NCI-H1092 (cell line): ENCODE measurements at places on chromosomes 2 and 18.

GRCh38 chr18:37006742-37007141 is 177.8 kb downstream of the KIAA1328 start:
- no peak for DNase-seq

DNA sequence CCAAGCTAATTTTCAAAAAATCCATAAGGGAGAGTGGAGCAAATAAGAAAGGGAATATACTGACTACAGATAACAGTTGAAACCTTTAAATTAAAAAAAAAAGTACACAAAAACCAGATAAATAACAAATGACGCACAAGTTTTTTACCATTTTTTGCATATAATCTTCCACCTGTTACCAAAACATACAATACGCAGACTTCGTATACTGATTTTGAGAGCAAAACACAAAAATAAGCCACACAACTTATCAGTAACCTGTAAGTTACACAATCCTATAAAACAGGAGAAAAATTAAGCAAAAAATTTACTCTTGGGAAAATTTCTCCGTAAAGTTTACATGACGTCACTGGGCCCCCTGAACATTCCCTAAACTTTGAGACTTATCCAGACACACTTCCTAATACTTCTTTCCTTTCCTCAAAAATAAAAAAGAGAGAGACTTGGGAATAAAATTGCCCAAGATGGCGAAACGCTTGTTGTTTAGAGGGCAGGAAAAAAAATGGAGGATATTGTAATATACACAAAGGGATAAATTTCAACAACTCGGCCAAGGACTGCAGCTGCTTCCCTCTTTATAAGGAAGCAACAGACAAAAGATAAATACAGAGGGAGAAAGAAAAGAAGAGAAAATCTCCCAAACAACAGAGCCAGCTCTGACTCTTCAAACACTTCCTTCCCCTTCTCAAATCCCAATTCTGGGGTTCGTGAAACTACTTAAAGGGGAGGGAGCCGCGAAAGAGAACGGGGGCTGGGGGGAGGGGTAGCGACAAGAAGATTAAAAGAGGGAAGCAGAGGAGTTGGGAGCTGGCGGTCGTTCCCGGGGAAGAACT is 1.6 kb downstream of the BAZ2B start:
- DNase-seq, result no peak

- no peak for DNase-seq
These were observed 8.0 kb downstream of the GATA6 start for GRCh38 chr18:22177327-22177871.

- no peak for DNase-seq
These were observed 116.2 kb downstream of the RND3 start for GRCh38 chr2:150371044-150371818.

DNA sequence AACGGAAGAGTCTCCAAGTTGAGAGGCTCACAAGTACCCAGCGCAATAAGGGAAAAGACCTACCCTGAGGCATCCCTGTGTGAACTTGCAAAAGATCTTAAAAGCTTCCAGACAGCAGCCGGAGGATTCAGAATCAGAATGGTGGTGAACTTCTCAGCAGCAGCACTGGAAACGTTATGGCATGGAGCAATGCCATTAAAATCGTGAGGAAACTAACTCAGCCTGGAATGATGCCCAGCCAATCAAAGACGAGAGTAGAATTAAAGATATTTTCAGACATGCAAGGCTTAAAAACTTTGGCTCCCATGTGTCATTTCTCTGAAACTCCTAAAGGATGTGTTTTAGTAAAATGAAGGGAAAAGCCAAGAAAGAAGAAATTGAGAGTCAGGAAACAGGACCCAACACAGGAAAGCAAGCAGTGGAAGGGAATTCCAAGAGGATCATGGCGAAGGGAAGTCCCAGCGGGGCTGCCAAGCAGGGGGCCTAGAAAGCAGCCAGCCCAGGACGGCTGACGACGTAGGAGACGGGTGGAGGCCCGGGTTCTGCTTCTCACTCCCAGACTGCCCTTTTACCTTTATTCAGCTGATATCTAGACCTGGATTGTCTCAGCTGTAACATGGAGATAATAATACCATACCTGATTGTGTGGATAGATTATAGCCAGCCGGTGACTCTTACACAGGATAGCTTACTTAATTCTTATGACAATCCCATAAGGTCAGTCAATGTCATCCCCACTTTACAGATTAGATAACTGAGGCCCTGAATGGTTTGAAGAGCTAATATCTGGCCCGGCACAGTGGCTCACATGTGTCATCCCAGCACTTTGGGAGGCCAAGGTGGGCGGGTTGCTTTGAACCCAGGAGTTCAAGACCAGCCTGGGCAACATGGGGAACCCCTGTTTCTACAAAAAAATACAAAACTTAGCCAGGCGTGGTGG is 92.8 kb downstream of the ASAP2 start:
- DNase-seq, result no peak

- no peak for DNase-seq
These were observed 86.3 kb upstream of the EFEMP1 start for GRCh38 chr2:56009758-56010458.

DNA sequence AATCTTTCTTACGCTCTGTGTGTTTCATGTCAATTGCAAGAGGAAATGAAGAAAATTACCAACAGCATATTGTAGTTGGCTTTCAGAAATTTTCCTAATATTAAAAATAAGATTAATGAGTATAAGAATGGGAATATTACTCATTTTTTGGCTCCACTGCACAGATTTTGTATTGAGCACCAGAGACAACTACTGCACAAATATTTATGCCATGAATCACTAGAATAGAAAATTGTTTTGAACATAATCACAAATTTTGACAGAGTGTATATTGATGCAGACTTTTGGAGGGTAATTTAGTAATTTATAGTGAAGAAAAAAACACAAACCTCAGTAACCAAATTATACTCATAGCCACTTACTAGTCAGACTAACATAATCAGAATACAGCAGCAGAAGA is 118.3 kb downstream of the DOK6 start:
- no peak for DNase-seq

- no peak for DNase-seq
These were observed 27.7 kb downstream of the AFTPH start for GRCh38 chr2:64551851-64552250.

DNA sequence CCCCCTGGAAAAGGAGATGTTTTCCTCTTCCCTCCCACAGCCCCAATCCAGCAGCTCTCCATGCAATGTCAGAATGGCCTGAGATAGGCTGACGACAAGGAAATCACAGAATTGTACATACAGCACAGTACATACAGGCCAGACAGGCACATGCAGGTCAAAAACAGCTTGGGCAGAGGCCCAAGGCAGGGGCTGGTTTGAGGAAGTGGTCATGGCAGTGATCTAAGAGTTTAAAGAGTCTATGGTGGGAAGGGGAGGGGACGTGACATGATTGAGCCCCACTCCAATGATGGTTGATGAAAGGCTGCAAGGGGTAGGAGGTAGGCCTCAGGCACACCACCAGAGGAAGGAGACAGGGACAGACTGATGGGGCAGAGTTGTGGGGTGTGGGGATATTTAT is 4.3 kb downstream of the DCTN1 start:
- DNase-seq, result no peak

DNA sequence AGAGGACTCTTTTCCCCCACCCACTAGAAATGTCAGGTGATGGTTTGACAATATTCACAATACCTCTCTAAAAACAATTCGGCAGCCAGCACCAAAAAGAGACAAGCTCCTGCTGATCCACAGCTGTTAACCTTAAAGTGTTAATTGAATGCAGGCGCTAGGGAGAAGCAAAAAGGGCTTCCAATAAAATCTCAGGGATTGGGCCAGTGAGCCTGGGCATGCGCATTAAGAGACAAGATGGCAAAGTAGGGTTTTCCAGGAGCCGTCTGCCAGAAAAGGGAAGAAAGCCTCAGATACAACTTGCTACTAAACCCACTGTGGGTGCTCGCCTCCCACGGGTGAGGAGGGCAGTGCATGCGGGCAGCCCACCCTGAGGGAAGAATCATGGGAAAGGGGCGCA is 98.8 kb downstream of the HS6ST1 start:
- no peak for DNase-seq

GRCh38 chr18:64409511-64409910 is 260.6 kb upstream of the LINC00305 start:
- DNase-seq, result no peak

DNA sequence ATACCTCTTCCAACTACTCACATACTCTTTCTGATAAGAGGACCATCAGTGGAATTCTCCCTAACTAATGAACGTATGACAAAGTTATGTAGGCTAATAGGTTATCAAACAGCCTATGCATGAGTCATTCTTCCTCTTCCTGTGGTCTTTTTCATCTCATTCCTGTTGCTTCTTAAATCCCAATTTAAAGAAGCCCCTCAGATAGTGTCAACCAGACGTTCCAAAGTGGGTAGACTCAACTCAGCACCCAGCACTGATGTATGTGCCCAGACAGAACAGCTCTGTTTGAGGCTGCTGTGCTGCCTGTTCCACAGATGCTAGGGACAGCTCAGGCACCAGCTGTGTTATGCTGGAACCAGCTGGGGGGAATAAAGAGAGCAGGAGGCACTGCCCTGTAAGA is 52.6 kb downstream of the CXCR4 start:
- no peak for DNase-seq

DNA sequence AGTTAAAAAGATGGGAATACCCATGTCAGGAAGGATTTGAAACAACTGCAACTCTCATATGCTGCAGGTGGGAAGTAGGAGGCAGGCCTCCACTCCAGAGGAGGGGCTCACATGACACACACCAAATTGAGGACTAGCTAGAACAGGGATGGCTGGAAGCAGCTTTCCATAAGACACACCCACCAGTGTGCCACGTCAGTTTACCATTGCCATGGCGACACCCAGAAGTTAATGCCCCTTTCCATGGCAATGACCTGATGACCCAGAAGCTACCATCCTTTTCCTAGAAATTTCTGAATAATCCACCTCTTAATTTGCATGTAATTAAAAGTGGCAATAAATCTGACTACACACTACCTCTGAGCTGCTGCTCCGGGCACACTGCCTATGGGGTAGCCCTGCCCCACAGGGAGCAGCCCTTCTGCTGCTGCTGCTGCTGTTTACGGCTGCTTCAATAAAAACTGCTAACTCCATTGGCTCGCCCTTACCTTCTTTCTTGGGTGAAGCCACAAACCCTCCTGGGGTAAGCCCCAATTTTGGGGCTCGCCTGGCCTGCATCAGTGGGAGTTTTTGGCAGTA is 89.4 kb downstream of the RRM2 start:
- no peak for DNase-seq

- no peak for DNase-seq
These were observed 53.8 kb downstream of the MARCHF4 start for GRCh38 chr2:216318521-216318874.

DNA sequence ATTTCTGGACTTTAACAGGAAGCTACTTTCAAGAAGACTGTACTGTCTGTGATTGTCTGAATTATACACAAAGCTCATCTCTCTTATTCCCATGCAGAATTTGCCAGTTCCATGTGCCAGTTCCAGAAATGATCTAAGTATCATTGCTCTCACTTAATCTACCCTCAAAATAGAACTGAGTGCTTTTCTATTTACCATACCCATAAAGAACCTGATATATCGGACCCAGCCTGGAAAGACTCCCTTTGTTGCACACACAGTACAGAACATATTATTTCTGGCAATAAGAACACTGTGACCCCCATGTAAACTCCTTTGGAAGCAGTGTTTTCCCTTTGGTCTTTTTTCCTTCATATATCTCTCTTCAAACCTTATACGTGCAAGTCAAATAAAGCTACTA is 102.3 kb upstream of the TTN start:
- no peak for DNase-seq

DNA sequence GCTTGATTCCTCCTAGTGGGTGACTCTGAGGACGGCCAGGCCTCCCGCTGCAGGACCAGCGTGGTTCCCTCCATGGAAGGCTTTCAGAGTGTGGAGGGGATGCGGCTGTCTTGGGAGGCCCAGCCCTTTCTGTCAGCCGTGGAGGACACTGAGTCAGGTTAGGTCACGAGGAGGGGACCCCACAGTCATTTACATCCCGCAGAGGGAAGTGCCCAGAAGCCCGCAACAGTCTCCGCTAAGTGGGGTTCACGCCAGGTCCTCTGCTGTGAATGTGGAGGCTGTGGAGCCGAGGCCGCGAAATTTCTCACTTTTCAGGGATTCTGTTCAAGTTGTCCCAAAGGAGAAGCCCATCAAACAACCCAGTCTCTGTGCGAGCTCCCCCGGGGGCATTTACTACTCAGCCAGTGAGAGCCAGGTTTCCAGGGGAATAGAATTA is 8.8 kb downstream of the ACKR3 start:
- DNase-seq, result no peak

DNA sequence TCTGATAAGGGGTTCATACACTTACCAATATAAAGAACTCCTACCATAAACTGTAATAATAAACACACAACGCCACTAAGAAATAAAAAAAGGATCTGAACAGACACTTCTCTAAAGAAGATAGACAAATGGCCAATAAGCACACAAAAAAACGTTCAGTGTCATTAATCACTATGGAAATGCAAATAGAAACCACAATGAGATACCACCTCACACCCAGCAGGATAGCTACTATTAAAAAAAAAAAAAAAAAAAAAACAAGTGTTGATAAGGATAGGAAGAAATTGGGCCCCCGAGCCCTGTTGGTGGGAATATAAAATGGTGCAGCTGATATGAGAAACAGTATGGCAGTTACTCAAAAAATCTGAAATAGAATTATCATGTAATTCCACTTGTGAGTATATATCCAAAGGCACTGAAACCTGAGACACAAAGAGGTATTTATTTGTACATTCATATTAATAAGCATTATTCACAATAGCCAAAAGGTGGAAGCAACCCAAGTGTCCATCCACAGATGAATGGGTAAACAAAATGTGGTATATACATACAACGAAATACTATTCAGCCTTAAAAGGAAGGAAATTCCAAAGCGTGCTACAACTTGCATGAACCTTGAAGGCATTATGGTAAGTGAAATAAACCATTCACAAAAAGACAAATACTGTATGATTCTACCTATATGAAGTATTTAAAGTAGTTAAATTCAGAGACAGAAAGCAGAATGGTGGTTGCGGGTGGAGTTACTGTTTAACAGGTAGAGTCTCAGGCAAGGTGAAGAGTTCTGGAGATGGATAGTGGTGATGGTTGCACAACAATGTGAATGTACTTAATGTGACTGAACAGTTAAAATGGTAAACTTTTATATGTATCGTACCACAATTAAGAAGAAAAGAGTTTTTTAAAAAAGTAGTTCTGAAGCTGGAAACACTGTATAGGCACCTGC is 17.9 kb downstream of the REV1 start:
- no peak for DNase-seq

- no peak for DNase-seq
These were observed 11.8 kb upstream of the CTAGE1 start for GRCh38 chr18:22429564-22429963.

DNA sequence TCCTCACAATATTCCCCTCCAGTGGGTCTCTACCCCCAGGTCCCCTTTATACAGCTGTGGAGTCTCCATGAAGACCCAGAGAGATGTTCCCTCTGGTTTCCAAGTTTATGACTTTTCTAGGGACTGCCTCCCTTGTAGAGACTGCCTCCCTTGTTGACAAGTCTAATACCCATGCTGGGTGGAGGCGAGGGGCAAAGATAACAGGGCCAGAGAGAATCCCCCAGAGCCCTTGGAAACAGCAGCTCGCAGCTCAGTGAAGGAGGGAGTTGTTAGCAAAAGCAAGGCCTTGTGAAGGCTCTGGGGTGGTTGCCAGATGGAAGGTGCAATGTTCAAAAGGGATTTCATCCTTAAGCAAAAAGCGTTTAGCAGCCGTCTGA is 75.0 kb upstream of the GATA6 start:
- no peak for DNase-seq
